ENCODE measurements at places on chromosomes 11 and 22.

GRCh38 chr11:93997741-93998140, 23.4 kb upstream of the HEPHL1 start:
- no peak for DNase-seq

GRCh38 chr22:43201486-43202219, 14.7 kb upstream of the TTLL12 start:
- no peak for DNase-seq

DNA sequence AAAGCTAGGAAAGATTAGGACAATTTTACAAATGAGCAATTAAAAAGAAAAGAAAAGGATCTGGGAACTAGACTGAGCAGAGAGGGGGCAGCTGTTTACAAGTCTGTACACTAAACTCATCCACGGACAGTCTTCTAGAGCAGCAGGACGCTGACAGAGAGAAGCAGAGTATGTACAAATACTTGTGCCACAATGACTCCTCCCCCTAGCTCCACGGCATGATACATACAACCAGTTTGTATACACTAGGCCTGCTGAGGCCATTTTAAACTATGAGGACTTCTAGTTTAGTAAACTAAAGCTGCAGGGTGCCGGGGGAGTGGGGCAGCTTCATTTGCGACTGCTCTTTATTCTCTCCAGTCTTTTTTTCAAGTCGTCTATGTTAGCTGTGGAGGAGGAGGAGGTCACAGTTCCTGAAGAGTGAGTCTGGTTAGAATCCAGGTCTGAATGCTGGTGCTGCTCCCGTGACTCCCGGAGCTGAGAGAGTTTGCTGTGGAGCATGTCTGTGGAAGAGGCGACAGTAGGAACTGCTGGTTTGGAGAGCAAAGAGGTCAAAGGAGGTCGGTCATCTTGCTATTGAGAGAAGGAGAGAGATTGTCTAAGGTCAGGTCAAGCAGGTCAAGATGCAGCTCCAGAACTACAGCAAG, 24.8 kb downstream of the F2 start:
- DNase-seq: no peak

GRCh38 chr11:3341298-3341697, 37.6 kb downstream of the ZNF195 start:
- peak; percentile 27 for DNase-seq

DNA sequence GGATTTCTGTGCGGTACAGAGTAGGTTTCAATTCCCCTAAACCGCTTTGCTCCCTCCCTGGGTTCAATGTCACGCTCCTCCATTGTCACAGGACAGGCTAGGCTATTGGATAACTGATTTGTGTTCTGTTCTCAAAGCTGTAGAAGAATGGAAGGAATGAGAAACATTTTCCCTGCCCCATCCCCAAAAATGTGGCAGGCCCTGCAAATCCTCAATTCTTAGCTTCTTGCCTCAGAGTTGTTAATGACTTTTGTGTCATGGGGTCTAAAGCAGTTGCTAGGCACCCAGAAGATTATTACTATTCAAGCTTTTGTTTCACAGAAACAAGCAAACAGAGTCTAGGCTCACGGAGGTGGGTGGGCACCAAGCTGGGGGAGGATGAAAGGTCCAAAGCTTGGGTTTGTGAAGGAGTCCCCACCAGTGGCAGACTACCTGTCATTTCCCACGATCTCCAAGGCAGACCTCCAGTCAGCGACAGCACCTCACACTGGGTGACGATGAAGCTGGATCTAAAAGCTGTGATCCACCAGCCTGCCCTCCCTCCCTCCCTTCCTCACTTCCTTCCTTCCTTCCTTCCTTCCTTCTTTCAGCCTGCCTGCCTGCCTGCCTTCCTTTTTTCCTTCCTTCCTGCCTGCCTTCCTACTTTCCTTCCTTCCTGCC, 1080.2 kb downstream of the OPCML start:
- no peak for DNase-seq

DNA sequence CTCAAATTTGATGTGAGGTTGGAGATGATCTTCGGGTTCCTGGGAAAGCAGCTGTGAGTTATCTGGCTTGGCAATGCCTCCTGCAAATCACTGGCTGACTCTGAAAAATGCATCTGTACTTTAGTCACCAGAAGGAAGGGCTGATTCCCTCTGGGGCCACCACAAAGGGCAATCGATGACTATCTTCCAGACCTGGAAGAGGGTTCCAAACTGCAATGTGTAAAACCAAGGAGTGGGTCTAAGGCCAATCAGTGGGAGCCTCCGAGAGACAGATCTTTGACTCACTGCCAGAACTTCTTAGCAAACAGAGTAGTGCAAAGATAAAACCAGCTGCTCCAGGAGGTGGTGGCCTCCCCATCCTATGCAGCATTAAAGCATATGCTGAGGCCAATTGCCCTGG, 29.1 kb upstream of the PAK1 start:
- DNase-seq: no peak

DNA sequence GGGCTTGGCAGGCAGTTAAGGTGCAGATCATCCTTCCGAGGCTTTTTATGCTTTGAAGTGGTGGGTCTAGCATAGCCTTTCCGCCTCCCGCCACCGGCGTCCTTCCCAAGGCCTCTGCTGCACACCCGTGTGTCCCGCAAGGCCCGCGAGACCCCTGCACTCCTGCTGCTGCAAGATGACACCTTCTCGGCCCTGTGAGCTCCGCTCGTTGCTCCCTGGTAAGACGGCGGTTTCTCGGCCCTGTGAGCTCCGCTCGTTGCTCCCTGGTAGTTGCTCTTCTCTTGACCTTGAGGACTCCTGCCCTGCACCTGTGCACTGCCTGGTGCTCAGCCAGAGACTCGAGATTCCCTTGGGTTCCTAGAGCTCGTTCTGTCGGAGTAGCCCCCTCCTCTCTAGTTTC, 17.9 kb upstream of the TRMU start:
- no peak for DNase-seq

- DNase-seq: no peak
Measured at GRCh38 chr22:36991206-36991605, 28.0 kb downstream of the TST start.

- DNase-seq: no peak
Measured at GRCh38 chr11:117180661-117181585, 2.4 kb downstream of the SIDT2 start.

DNA sequence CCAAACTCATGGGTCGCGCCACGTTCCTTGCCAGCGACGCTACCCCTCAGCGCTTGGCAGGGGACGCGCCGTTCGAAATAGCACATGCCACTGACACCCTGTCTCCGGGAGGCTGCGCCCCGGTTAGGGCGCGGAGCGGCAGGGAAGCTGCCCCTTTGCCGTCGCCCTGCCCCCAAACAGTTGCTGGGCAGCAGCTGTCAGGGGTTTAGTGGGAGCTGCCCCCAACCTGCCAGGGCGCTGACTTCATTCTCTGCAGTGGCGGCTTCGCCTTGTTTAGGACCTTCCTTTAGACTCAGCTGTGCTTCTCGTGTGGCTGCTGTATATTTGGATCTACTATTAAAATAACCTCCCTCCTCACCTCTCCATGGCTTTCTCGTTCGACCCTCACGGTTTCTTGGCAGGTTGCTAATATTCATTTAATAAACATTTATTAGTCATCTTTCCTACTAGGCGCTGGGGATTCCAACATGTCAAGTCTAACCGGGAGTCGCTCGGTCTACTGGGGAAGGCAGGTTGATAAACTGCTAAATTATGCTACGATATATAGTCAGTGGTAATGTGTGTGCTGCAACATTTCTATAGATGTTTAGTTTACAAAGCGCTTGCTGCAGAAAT, 782 bp downstream of the TMEM109 start:
- peak; percentile 17 for DNase-seq

- no peak for DNase-seq
Measured at GRCh38 chr11:91730620-91731019, 494.0 kb upstream of the FAT3 start.

- DNase-seq: no peak
Measured at GRCh38 chr11:128516886-128517285, 70.5 kb downstream of the ETS1 start.

DNA sequence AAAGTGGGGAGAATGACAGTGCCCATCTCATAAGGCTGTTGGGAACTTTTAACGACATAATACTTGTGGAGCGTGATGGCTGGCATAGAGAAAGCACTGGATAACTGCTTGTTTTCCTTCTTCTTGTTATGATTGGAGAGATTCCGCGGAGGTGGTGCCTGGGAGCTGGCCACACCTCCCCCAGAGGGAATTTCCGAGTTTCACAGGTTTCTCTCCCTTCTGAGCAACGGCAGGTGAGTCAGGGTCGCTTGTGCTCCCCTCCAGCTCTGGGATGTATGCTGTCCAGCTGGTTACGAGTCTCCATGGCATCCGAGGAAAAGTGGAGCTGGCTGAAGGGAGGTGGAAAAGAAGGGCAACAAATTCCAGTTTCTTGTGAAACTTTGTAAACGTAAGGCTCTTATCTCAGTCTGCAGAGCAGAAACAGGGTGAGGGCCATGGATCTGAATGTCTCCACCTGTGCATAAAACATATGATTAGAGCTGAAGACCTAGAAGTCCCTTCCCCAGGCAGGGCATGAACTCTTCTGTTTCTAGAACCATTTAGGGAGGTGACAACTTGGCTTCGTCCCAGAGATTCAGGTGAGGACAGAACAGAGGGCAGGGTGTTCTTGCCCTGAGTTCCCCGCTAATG, 10.0 kb upstream of the PLET1 start:
- DNase-seq: no peak

GRCh38 chr11:106670069-106670468, 348.2 kb downstream of the GUCY1A2 start:
- no peak for DNase-seq

DNA sequence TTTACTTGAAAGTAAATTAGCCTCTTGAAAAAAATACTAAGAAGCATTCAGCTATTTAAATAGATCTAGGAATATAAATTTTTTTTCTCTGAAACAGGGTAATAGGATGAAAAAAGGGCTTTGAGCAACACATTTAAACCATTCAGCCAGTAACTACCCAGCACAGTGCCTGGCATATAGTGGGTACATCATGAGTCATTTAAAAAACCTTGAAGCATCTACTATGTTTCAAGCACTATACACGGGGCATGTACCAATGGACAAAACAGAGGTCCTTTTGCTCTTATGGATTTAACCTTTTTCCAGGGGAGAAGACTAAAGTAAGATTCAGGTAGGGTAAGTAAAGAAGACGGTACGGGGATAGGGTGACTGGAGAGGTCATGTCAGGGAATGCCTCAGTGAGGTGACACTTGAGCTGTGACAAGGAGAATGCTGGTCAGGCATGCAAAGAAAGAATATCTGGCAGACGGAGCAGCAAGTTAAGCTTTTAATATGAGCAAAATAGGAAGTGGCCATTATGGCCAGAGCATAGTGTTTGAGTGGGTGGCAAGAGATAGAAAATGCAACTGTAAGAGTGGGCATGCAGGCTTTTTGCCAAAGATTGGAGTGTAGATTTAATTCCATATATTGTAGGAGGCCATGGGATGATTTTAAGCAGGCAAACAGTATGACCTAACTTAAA, 101.1 kb downstream of the HIPK3 start:
- DNase-seq: no peak

GRCh38 chr11:85945296-85945695, 90.1 kb downstream of the CCDC83 start:
- no peak for DNase-seq

GRCh38 chr11:76703707-76704106, 33.2 kb upstream of the LRRC32 start:
- no peak for DNase-seq

- no peak for DNase-seq
Measured at GRCh38 chr22:47616396-47617020, 854.1 kb downstream of the TBC1D22A start.

DNA sequence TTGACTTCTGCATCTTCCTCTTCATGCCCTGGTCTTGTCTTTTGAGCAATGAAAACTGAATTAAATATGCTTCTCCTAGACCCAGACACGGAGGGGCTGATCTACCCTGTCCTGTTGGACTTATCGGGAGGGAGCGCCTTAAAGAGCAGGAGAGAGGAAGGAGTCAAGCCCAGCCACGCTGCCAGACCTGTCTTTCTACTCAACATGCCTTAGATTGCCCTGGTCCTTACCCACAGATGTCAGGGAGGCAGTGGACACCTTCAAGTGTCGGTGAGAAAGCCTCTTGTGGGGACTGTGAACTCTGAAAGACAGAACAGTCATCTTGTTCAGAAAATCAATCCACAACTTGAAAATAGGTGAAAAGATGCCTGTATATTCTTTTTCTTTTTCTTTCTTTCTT, 61.8 kb downstream of the IRAG1 start:
- no peak for DNase-seq

GRCh38 chr11:36501236-36501635, 8.8 kb downstream of the TRAF6 start:
- DNase-seq: no peak

- DNase-seq: no peak
Measured at GRCh38 chr22:40324468-40325305, 21.6 kb upstream of the ADSL start.

- no peak for DNase-seq
Measured at GRCh38 chr22:29308791-29309262, 2.4 kb downstream of the GAS2L1 start.

DNA sequence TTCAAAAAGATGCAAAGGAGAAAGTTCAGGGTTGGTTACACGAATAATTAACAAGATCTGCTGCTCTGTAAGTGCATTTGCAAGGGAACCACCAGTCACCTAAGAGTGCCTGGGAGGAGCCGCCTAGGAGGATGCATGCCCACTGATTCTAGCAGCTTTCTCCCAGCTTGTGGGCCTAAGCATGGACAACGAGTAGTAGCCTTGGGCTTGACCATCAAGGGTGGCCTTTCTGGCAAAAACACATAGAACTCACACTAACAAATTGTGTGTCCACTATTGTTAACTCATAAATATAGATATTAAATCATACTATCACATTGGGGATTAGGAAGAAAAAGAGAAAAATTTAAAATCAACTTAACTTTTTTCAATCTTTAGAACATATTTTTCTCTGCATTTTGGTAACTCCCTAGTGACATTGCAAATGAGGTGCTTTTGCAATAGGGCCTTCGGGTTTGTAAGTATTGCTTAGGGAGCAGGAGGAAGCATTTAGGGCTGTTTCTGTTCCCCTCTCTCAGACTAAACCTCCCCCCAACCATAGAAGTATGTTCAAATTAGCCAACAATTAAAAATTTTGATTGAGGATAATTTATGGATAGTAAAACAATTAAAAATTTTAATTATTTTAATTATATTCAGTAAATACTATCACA, 57.3 kb upstream of the CEP295 start:
- DNase-seq: no peak

- DNase-seq: no peak
Measured at GRCh38 chr11:125271483-125272091, 107.0 kb downstream of the PKNOX2 start.

GRCh38 chr22:27134315-27134701, 476.9 kb downstream of the MIAT start:
- DNase-seq: no peak

GRCh38 chr22:37289156-37289735, 6.9 kb downstream of the CYTH4 start:
- DNase-seq: no peak
